ENCODE measurements at places on chromosomes 6 and 20.

DNA sequence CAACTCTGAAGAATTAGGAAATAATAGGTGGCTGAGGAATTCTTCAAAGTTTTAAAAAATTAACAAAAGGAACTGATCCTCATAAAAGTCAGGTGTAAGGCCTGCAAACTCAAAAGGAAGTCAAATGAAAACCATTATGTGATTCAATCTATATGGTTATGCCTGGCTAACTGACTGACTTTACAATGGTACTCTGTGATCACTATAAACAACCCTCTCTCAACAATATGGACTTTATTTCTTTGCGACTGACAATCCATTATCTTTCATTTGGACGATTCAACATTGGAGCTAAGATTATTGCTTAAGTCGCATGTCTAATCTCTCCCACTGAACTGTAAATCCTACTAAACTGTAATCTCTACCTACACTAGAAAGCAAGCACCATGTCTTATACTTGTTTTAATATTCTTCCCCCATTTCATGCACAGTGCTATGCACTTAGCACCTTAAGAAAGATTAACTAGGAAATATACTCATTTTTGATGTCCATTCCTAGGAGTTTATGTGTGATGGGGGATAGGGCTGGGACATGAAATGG lies 1.4 kb downstream of the STK38 start:
- DNase-seq: no peak

DNA sequence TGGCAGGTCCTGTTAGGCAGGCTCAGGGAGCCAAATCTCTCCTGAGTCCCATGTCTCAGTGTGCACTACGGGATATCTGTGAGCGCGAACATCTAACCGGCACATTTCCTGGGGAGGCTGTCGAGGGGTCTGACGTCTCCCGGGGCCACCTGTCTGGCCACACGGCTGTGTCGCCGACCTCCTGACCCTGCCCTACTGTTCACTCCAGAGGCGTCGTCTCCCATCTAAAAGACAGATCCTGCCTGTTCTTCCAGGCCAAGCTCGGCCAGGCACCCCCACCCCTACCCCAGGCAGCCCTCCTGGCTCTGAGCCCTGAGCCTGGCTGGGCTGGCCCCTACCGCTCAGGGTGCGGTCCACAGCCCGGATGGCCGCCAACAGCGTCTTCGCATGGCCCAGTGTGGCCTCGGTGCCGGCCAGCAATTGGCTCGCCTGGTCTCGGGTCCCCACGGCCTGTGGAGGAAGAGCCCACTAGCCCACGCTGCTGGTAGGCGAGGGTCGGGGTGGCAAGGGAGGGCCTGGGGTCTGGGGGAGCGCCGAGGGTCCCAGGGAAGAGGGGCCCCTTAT lies 16.6 kb downstream of the ADRM1 start:
- DNase-seq: no peak

- DNase-seq: no peak
These were observed 67.9 kb downstream of the PSMB1 start for GRCh38 chr6:170485159-170485558.

- DNase-seq: no peak
These were observed 363.2 kb upstream of the FLRT3 start for GRCh38 chr20:14700639-14700960.

- DNase-seq: no peak
These were observed 18.9 kb upstream of the AKAP7 start for GRCh38 chr6:131116321-131116720.

GRCh38 chr6:71048320-71049164 lies 91.7 kb upstream of the B3GAT2 start:
- DNase-seq: no peak

DNA sequence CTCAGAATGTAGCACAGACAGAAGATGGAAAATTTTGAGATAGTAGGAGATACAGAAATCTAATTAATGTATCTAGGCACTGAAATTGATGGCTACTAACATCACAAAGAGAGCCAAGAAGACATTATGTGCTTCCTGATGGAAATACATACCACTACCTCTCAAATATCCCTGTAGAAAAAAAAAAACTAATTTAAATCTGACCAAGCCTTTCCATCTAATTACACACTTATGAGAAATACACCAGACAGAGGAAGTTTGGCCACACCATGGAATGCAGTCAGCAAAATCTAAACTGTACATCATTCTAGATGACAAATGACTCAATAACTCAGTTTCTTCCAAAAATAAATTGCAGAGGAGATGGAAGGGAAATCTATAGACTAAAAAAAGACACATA lies 18.9 kb downstream of the VPS52 start:
- no peak for DNase-seq

DNA sequence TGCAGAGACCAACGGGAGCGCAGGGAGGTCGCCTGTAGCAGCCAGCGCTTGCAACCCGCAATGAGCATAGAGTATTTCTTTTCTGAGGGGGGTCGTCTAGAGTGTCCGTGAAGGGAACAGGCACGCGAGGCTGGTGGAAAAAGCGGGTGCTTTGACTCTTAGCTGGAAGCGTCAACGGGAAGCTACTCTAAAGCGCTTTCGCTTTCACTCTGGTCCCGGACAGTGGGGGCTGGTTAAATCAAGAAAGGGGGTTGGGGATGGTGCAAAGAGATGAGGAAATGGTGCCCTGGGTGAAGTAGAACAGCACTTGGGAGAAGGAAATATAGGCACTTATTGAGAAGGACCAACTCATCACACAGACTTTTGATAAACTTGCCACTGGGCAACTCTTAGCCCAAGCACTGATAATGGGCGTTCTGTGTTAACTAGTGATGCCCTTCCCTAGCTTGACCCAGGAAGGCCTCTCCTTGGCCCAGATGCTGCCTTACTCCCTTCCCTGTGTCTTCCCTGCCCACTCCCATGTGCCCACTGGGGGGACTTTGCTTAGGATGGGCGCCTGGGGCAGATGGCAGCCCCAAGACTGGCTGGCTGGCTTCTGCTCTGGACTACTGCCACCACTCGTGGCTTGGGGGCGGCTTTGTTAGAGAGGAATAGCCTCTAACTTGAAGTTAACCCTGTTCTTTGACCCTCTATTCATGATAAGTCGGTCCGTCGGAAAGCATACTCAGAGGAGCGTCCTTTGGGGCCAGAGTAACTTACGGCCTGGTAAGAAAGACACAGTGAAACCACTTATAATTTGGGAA lies 585 bp downstream of the PSMB9 start:
- peak; percentile 70 for DNase-seq

DNA sequence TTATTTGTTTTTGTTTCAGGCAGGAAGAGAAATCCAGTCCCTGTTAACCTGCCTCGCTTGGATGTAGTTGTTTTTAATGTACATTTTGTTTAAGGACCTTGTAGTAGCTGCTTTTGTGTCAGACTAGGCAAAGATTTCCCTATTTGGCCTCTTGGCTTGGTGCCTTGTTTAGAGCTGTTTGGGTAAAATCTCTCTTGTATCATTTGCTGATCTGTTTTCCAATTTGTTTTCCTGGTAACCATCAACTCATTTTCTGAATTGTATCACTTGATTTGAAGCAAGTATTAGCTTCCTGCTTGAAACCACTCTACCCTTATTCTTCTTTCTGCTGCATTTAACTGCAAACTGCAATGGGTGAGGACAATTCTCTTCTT lies 160.7 kb downstream of the ZFAND3 start:
- no peak for DNase-seq

DNA sequence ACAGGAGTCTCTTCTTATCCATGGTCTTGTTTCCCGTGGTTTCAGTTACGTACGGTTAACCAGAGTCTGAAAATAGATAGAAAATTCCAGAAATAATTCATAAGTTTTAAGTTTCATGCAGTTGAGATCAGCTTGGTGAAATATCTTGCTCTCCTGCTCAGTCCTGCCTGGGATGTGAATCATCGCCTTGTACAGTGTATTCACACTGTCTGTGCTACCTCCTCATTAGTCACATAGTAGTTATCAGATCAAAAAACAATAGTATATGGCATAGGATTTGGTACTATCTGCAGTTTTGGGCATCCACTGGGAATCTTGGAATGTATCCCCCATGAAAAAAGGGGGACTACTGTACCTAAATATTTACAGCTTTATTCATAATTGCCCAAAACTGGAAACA lies 22.7 kb upstream of the MOCS1 start:
- no peak for DNase-seq

GRCh38 chr6:107275330-107275865 lies 160.1 kb upstream of the BEND3 start:
- DNase-seq: no peak

- peak; percentile 50 for DNase-seq
These were observed 12.3 kb downstream of the TGM2 start for GRCh38 chr20:38152621-38153221.

GRCh38 chr6:53979468-53980067 lies 131.7 kb upstream of the MLIP start:
- DNase-seq: peak; percentile 37

DNA sequence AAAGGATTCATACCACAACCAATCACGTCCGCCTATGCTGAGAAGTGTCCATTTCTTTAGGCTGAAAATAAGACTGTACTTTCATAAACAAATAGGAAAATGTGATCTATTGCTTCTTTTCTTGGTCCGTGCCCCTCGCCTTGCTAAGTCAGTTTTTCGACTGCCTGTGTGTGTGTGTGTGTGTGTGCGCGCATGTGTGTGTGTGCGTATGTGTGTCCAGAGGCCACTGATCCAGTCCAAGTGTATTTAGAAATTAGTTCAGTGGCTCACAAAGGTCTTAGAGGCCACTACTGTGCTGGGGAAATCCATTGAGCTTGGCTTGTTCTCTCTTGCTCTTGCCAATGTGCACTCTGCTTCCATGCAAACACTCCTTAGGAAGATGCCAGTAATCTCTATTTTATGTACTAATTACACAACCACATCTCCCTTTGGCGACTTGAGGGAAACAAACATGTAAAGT lies 50.5 kb downstream of the SLC22A23 start:
- DNase-seq: no peak

- no peak for DNase-seq
These were observed 329.0 kb downstream of the GJA1 start for GRCh38 chr6:121764493-121764892.

DNA sequence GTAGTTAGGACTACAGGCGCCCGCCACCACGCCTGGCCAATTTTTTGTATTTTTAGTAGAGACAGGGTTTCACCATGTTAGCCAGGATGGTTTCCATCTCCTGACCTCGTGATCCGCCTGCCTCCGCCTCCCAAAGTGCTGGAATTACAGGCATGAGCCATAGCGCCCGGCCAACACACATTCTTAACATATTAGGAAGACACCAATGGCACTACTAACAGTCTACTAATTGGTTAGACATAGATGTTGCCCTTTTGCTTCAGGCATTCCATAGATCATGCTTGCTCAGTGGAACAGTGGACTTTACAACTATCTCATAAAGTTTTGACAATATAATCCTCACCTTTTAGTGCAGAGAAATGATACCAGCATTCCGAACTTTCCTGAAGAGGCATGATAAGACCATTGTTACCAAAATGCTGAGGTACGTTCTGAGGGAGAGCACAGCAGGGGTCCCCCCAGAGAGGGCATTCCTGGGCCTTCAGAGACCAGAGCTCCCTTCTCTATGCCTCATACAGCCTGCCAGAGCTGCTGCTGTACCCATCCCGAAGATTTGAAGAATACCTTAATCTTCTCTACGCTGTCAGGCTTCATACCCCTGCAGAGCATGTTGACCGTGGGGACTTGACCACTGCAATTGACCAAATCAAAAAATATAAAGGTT lies 89.4 kb downstream of the ECT2L start:
- no peak for DNase-seq

GRCh38 chr20:64084685-64085152 lies 521 bp upstream of the LKAAEAR1 start:
- no peak for DNase-seq

- DNase-seq: no peak
These were observed 484.0 kb upstream of the SOX4 start for GRCh38 chr6:21109391-21110178.

- DNase-seq: no peak
These were observed 31.7 kb downstream of the PLEKHG1 start for GRCh38 chr6:150631283-150631983.

DNA sequence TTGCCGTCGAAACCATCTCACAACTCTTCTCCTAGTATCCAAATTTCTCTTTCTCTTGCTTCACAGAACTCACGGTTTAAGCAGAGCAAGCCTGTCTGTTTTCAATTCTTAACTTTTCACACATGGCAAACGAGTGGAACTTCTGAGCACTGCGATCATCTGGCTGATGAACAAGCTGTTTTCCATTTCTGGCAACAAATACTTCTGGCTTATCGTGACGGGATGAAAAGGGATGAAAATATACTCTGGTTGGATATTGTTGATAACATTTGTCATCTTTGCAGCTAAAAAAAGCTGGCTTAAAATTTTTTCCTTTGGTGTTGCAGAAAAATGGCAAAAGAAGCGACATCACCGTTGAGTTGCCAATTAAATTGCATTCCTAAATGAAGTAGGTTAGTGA lies 515.2 kb upstream of the JARID2 start:
- no peak for DNase-seq

- no peak for DNase-seq
These were observed 54.3 kb upstream of the BMP6 start for GRCh38 chr6:7671581-7671980.

- no peak for DNase-seq
These were observed 11.3 kb upstream of the ADGB start for GRCh38 chr6:146587459-146587858.

DNA sequence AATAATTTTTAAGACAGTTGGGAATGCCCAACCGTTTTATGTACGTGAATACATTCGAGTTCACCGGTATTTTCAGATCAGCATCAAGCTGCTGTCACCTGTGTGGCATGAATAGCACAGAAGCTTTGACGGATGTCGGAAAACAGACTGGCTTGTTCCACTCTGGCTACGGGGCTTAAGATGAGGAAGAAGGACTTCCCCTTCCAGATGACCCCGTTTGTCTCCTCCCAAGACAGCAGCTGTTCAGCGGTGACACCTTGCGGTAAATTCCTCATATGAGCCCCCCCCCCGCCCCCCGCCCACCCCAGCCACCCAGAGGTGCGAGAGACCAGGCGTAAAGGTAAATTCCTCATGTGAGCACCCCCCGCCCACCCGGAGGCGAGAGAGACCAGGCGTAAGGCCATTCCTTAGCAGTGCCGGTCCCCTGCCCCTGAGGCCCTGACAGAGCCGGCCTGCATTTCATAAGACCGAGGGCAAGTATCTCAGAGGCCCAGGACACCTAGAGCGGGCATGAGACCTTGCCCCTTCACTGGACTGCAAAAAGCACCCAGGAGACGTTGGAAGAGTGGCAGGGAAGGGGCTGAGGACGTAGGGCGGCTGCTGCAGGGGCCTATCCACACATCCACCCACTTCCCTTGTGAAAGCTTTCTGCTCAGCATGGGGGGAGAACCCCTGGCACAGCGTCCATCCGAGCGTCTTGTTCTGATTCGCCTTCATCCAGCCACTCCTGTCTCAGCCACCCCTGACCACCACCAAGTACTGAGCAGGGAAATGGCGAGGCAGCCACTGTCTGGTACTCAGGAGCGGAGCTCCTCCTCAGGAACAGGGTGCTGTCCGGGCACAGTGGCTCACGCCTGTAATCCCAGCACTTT lies 7.3 kb upstream of the PCMTD2 start:
- no peak for DNase-seq

DNA sequence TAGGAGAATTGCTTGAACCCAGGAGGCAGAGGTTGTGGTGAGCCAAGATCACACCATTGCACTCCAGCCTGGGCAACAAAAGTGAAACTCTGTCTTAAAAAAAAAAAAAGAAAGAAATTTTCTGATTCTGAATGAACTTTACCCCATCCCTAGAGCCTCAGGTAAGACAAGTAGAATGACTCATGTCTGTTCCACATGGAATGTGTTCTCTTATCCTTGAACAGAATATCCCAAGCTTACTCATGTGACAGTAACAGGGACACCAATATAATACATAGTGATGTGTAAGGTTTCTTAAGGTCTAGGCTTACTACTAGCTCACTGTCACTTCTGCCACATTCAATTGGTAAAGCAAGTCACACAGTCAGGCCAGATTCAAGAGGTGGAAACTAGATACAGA lies 219.6 kb upstream of the BTBD3 start:
- no peak for DNase-seq

GRCh38 chr6:150907383-150907782 lies 41.9 kb downstream of the MTHFD1L start:
- DNase-seq: no peak

Data from activated CD4-positive, alpha-beta T cell treated with anti-CD3 and anti-CD28 coated beads, Interleukin-10, Interleukin-2, amounts not matched to agents 100 ng/mL and 50 ng/mL, durations not matched to agents 16 hours and 8 hours (primary cell).